Activated CD8-positive, alpha-beta memory T cell treated with anti-CD3 and anti-CD28 coated beads for 1 hour (primary cell): ENCODE measurements at places on chromosomes 2 and 18.

GRCh38 chr2:136086253-136087016, 31.5 kb downstream of the CXCR4 start:
- no peak for DNase-seq

DNA sequence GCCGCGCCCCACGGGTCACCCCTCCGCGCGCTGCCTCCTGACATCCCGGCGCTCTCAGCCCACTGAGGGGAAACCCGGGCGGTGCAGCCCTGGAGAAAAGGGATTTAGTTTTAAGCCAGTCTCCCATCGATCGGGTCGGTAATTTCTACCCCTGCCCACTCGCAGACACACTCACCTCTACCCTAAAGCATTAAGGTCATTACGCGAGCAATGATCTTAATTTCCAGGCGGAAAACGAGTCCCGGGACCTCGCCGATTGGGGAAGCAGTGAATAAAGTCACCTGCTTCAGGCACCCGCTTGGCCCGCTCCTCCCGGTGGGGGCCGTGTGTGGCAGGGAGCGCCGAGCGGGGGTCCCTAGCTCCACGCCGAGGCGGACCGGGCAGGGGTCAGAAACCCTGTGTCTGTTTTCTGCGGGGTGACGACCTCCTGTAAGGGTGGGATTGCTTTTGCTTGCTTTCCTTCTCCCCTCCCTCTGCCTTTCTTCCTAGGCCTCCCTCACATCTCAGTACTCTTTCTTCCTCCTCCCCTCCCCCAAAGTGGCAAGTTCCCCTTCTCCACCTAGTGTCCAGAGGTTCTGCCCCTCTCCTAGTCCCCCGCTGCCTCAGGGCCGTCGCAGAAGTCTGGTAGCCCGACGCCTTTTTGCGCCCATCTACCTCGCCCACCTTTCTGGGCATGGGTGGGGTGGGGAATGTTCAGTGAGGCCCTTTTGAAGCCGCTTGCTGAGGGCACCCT, 142.6 kb downstream of the MEIS1 start:
- no peak for DNase-seq

GRCh38 chr18:27030421-27030820, 154.7 kb downstream of the CHST9 start:
- no peak for DNase-seq

GRCh38 chr2:147782141-147782930, 62.5 kb upstream of the ACVR2A start:
- DNase-seq, result no peak

DNA sequence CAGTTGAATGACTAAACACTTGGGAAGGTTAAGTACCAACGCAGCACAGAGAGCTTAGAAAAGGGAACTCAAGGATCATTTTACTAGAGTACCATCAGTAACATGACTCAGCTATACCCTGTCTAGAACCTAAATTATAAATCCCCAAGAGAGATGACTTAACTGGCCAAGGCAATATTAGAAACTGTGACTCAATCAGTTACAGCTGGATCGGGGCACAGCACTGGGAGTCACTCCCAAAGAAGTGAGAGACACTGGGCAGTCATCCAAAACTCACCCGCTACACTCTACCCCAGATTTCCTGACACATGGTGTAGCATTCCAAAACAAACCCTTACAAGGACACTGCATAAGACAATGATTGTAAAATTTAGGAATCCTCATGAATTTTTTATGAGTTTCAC, 17.7 kb downstream of the IWS1 start:
- no peak for DNase-seq

- no peak for DNase-seq
Measured at GRCh38 chr2:55781542-55781941, 87.9 kb upstream of the PNPT1 start.

DNA sequence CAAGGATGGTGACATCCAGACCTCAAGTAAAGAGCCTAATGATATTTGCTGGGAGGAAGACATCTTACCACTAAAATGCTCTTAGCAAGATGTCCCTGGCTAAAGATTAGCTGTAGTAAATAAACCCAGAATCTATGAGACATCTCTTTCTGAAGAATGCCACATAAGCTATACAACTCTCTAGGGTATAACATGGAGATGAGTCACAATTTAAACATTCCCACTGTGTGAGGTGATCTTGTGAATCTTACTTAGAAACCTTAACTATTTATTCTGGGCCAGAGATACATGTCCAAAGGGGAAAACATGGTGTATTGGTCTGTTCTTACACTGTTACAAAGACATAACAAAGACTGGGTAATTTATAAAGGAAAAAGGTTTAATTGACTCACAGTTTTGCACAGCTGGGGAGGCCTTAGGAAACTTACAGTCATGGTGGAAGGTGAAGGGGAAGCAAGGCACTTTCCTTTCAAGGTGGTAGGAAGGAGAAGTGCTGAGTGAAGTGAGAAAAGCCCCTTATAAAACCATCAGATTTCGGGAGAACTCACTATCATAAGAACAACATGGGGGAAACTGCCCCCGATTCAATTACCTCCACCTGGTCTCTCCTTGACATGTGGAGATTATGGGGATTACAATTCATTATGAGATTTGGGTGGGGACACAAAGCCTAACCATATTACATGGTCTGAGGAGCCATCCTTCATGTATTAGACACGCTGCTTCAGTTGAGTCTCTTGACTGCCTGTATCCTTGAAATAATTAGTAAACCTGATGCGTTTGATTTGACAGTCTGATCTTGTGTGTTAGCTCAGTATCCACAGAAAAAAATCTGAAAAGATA, 17.1 kb downstream of the KRCC1 start:
- no peak for DNase-seq

DNA sequence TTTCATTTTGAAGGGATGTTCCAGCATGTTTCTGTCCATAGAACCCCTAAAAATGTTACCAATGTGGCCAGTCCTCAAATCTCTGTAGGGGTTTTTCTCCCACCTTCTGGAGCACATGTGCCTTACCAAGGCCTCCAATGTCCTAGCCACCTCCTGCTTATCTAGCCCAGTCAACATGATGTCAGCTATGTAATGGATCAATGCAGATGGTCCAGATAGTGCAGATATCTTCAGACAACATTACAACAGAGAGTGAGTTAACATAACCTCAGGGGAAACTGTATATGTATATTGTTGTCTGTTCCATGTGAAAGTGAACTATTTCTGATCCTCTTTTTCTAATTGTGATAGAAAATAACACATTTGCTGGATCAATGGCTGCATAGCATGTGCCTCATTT, 92.7 kb downstream of the MRPS9 start:
- DNase-seq, result no peak

- no peak for DNase-seq
Measured at GRCh38 chr2:241546771-241547498, 11.6 kb upstream of the BOK start.

GRCh38 chr2:184780384-184780783, 182.1 kb downstream of the ZNF804A start:
- DNase-seq, result no peak
